ENCODE measurements at places on chromosomes 1 and 21.

GRCh38 chr1:40836283-40836682, 25.9 kb downstream of the CITED4 start:
- DNase-seq, result no peak

- DNase-seq, result no peak
Measured at GRCh38 chr1:45423906-45424678, 66.9 kb downstream of the TESK2 start.

- DNase-seq, result no peak
Measured at GRCh38 chr1:37035796-37036666, 1.7 kb upstream of the GRIK3 start.

GRCh38 chr1:201404722-201405483, 5.8 kb upstream of the LAD1 start:
- DNase-seq, result no peak

DNA sequence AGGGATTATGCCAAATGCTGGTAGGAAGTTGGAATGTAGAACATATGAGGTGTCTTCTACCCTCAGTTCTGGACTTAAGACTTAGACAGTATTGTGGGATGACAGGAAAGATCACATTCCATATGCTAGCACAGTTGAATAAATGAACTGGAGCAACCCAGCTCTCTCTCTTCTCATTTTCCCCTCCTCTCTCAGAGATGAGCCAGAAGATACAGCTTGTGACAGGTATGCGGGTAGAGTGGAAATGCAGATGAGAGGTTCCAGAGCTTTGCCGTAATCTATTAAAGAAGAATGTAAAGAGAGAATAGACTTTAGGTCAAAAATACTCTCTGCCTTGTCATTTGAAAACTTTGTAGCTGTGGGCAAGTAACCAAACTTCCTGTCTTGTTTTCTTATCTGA, 32.5 kb upstream of the HMCN1 start:
- DNase-seq, result no peak

DNA sequence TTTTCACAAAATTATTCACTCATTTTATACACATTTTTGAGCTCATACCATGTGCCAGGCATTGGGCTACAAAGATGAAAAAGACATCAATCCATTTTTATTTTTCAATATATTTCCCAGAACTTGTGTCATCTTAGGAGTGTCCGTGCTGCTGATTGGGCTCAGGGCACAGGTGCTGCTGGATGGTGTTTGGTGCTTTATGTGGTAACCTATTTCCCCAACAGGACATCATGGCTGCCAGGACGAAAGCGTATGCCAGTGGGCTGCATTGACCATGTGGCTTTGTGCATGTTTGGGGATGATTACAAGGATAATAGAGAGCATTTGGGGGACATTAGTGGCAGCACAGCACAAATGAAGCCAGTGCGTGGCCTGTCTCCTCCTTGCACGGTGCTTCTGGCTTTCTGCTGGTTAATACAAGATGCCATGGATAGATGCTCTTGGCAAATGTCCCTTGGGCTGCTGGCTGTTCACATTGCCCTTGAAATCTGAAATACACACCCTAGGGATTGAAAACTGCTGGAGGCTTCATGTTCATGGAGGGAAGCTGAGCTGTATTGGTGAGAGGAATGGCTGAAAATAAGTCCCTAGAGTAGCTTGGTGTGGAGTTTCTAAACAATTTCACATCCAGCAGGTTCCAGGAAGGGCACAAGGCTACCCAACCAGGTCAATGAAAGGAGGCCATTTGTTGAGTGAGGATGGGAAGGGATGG, 52.3 kb downstream of the TENT5C start:
- no peak for DNase-seq
